ENCODE measurements at places on chromosomes 6 and 20.

DNA sequence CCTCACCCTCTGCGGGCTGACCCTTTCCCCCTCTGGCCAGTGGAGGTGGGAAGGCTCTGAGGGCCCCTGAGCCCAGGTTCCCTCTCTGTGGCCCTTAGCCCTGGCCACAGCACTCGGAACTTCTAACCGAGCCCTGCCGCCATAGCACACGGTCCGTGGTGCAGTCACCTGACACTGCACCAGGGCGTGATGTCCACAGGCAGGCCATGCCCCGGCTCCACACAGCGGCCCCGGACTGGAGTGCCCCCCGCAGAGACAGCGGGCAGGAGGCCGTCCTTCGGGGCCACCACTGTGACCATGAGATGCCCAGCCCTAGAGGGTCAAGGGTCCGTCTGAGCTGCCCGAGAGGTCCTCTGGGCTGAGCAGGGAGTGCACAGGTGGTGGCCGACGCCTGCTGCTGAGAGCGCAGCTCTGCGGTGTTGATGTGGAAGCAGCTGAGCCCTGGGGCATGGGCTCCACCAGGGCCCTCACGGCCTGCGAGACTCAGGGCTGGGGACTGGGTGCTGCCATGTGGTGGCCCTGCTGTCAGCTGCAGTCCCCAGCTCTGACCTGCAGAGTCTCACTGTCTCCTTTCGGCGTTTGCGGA is 11.2 kb upstream of the BHLHE23 start:
- DNase-seq = no peak

GRCh38 chr6:160129881-160130615 is 8.4 kb downstream of the SLC22A1 start:
- DNase-seq = no peak

DNA sequence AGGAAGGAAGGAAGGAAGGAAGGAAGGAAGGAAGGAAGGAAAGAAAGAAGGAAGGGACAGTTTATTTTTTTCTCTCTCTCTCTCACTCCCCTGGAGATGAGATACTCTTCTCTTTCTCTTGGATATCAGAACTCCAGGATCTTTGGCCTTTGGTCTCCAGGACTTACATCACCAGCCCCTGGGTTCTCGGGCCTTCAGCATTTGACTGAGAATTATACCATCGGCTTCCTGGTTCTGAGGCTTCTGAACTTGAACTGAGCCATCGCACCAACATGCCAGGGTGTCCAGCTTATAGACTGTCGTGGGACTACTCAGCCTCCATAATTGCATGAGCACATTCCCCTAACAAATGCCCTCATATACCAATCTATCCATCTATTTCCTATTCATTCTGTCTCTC is 69.4 kb upstream of the NRSN1 start:
- DNase-seq = no peak

GRCh38 chr20:61321481-61321880 is 69.4 kb downstream of the CDH4 start:
- no peak for DNase-seq

GRCh38 chr20:48739395-48740291 is 88.2 kb downstream of the PREX1 start:
- DNase-seq = no peak

GRCh38 chr20:61937963-61938838 is 127.5 kb downstream of the TAF4 start:
- no peak for DNase-seq

DNA sequence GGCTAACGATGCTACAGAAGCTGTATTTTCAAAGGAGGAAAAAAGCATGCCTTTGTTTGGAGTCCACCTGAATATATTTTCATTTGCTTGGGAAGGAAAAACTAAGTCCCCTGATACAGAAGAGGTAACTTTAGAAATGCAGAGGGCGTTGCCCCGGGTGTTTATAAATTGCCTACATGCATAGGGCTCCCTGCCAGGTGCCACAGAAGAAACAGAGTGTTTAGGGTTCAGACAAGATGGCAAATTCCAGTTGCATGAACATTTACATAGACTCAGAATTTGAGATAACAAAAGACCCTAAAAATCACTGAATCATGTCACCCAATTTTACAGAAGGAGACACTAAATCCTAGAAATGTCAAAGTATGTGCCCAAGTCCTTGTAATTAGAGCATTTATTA is 19.9 kb downstream of the RIN2 start:
- no peak for DNase-seq

- no peak for DNase-seq
These were observed 56.0 kb downstream of the APCDD1L start for GRCh38 chr20:58459058-58459750.

GRCh38 chr20:3068986-3069900 is 2.2 kb upstream of the OXT start:
- peak; percentile 64 for DNase-seq

GRCh38 chr6:148608199-148608951 is 138.5 kb upstream of the UST start:
- no peak for DNase-seq

DNA sequence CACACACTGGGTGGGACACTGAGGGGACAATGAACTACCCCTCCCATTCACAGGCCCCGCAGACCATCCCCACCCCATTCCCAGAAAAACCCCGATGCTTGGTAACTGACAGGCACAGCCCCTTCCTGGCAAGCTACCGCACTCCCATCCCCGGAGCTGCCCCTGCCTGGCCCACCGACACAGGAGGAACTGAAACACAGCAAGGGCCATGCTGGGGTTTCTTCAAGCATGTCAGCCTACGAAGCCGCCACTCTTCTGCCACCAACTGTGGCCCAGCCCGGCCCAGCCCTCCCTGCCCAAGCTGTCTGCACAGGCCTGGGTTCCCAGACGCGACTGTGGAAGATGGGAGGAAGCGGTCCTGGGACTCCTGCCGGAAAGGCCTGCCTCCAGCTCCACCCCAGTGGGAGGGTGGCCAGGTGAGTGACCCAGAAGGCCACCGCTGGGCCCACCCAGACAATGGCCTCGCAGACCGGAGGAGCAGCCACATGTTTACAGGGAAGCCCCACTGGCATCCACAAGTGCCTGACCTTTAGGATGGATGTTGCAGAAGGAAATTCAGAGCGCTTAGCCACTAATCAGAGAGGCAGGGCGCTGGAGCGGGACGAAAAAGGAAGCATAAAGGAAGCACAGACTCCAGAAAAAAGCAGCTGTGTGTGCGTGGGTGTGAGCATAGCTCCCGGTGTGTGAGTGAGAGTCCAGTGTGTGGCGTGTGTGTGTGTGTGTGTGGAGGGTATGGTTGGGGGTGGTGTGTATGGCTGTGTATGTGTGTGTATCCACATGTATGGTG is 91.6 kb downstream of the PRND start:
- DNase-seq = no peak

- no peak for DNase-seq
These were observed 18.7 kb downstream of the DIDO1 start for GRCh38 chr20:62907384-62908317.

DNA sequence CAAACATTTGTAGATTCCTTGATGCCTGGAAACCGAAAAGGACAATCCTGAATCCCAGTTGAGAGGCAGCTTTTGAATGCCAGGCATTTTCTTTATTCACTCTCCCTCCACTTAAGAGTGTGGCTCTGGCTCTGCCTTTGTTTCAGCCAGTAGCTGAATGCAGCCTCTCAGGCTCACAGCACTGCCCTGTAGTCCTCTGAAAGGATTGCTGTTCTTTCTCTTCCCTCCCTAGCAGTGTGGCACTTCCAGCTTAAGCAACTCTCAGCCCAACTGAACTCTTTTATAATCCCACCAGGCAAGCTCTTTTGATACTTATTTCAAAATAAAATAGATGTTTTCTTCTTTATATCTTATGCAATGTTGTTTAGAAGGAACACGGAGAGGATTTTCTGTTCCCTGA is 415.6 kb downstream of the GJA1 start:
- no peak for DNase-seq

DNA sequence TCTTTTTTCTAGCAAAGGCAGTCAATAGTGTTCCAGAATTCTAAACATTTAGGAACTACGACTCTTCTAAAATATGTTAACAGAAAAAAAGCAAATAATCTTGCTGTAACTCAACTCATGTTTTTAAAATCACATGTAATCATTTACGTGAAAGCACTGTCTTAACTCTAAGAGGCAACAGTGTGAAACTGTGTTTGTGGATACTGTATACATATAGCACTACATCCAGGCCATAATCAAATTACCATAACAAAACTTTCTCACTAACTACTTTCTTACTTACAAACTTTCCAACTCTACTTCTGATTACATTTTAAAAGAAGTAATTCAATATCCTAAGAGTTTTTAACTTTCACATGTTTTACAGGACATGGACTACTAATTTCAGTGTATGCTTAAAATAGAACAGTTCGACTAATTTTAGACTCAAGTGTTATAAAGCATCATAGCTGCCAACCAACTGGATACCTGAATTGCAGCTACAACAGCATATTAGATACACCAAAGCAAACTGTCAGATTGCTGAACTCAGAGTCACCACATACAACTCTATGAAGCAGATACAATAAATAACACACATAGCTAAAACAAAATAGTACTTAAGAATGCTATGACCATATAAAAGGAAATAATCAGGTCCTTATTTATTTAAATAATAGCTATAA is 121.6 kb upstream of the BEND6 start:
- DNase-seq = no peak

DNA sequence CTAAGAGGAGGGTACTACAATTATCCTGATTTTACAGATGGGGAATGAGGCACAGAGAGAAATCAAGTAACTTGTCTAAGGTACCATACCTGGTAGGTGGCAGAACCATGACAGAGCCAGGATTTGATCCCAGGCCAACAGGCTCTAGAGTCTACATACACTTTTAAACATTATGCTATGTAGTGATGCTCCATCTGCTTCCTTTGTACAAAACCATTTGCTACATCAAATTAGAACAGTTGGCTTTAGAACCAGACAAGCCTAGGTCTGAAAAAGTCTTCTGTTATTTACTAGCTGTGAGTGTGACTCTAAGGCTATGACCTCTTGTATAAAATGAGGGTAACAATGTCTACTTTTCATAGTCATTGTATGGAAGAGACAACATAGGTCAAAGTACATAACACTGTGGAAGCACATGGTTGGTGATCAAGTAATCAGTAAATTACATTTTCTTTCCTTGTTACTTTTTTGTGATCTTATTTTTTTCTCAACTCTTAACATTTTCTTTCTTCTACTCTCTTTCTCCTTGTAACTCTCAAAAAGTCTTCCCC is 122.1 kb downstream of the PDSS2 start:
- DNase-seq = no peak

- no peak for DNase-seq
These were observed 60.6 kb upstream of the RIN2 start for GRCh38 chr20:19697415-19697814.

DNA sequence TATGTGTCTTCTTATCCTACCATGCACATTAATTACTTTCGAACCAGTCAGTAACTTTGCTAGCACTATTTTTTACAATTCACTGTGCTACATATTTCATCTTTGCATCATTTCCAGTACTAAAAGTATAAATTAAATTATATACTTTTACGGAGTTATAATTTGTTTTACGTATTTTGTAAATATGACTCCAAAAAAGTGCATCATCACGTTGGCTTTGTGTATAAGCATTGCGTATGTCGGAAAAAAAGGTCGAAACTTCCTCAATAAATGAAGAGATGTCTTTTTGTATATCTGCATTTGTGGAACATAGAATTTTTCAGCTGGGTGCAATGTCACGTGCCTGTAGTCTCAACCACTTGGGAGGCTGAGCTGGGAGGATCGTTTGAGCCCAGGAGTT is 52.0 kb downstream of the USP49 start:
- DNase-seq = no peak

DNA sequence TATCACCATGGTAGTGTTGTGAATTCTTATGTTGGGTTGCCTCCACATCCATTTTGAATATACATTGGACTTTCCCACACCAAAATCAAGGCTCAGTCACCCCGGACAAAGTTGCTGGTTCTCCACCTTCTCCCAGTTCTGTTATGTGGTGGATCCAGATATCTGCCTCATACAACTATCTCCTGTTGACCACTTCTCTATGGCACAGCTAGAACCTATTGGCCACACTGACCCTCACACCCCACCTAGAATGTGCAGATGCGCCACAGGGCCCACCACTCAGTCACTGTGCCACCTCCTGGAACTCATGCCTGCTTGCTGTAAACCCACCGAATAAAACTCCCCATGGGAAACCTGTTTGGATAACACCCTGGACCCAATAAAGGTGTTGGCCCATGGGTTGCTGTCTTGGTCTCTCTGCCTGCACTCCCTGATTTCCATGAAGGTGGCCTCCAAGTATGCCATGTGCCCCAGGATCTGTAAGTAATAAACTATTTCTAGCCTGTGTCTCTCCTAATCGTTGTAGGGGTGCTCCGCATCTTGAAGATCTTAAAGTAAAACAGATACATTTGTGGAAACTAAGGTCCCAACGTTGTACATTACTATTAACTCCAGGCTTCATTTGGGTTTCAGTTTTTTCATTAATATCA is 7.2 kb upstream of the NQO2 start:
- DNase-seq = no peak
